ENCODE measurements at places on chromosomes 5 and 9.

DNA sequence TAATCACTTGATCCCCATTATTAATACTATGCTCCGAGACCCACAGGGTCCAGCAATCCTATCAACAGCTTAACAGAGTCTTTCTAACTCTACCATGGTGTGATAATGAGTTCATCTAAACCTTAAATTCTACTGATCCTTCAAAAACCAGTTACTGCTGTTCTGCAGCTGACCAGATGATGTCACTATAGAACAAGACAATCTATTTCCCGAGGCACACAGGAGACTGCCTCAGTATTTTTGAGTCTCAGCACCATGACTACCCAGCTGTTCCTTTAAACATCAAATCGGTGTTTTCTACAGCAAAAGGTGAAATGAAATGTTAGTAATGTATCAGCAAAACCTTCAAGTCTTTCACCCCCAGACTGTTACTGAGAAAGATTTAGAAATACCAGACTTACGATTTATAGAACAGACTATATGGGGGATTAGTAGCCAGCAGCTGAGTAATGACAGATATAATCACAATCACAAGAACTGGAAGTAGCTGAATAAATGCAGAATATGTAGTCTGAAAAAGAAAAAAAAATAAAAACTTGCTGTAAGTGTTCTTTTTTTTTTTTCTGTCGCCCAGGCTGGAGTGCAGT is 16.9 kb downstream of the DNAJC18 start:
- DNase-seq = peak; percentile 49

DNA sequence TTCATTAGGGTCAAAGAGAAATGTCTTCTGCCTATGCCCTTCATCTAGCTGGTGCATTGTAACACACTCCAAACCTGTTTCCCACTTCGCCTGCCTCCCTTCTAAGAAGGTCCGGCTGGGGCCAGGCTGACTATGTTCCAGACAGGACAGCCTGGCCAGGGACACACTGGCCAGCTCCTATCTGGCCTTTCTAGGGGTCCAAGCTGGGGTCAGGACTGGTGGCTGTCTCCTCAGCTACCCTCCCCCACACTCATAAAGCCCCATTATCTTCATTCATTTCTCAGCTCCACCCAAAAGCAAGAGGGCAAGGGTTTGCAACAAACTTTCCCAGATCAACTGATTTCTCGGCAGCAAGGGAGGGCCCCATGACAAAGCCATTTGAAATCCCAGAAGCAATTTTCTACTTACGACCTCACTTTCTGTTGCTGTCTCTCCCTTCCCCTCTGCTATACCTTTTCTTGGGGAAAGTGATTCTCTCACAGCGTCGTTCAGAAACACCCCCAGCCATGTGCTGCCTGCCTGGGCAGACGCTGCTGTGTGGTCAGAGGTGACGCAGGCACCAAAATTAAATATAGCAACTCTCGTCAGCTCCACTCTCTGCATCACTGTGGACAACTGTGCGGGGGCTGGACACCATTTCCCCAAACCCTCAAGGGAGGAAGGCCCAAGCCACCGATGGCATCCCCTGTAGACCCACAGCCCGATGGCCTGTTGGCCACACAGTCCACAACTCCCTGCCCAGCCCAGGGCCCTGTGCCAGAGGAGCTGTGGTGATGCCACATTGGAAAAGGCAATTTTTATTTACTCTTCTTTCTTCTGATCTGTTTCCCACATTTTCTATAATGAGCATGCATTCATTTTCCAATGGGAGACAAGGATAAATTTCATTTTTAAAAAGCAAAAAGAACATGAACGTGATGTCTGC is 6.1 kb downstream of the IL13 start:
- no peak for DNase-seq

DNA sequence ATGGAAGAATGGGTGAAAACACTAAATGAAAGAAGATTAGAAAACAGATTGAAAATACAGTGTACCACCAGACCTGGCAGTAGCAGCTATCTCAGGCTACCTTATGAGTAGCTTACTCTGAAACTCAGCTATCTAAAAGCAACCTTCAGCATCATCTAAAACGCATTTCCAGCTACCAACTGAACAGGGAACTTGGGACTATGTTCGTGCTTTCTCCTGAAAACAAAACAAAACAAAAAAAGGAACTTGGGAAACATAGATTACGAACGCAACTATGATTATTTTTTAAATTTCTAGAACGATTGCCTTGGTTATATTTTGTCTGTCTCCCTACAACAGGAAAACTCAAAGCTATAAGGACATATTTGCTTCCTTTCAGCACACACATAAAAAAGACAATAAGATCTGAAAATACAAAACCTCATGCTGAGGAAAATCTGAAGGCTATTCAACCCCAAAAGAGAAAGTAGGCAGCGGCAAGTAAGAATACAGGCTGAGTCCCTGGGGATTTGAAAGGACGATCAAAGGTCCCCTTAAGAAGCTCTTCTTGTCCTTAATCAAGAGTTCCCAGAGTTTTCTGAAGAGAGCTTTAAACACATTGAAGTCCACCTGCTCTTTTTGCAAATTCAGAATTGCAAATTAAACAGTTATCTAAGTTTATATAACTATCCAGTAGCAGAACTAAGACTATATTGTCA is 53.4 kb downstream of the OR2K2 start:
- DNase-seq = no peak

- DNase-seq = no peak
These were observed 399.1 kb upstream of the PIK3R1 start for GRCh38 chr5:67816456-67816855.

GRCh38 chr5:9063615-9064245 is 482.1 kb downstream of the SEMA5A start:
- DNase-seq = no peak

GRCh38 chr9:115198001-115198400 is 80.0 kb upstream of the TNC start:
- DNase-seq = no peak

DNA sequence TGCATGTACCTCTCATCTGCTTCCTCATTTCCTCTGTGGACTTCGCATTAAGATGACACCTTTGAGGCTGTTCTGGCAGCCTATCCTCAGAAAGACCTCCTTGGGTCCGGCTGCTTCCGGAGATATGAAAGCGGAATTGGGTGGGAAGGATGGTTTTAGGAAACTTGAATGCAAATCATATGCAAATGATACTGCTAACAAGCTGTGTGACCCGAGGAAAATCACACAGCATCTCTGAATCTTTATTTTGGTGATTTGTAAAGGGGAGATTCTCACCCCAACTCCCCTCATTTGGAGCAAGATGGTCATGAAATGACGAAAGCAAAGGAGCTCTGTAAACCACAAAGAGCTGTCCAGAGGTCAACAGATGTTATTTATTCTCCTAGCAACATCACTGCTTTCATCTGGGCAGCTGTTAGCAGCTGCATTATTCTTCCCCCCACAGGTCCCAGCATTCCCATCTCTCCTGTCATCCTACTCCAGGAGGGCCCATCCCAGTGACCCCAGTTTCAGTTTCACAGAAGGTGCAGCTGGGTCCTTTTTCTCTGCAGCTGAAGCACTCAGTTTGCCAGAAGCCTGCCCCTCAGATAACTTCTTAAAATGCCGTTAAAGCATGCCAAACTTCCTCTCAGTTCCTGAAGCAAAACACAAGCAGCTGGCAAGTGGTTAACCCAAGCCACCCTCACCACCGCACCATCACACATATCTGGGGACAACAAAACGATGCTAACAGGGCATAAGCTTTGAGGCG is 269.5 kb downstream of the SEC61B start:
- DNase-seq = no peak

- no peak for DNase-seq
These were observed 333.6 kb upstream of the CCNH start for GRCh38 chr5:87746341-87746740.

DNA sequence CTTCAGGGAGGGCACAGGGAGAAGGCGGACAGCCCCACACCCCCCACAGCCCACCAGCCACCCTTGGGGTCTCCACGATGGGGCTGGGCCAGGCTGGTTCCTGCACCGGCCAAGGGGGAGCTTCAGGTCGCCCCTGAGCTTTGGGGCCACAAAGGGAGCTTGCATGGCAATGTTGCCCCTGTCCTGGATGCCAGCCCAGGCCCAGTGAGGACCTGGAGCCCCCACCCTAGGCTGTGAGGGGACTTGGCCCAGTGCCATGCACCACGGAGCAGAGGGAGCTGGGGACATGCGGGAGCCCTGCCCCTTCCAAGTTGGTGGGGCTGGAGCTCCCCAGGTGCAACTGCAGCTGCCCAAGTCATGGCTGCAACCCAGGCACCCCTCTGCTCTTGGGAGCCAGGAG is 18.4 kb downstream of the TMEM38B start:
- no peak for DNase-seq

All from fibroblast of skin of left quadriceps (primary cell).